ENCODE measurements at places on chromosomes 7 and 10.

GRCh38 chr7:151110941-151111645 is 24.8 kb downstream of the AGAP3 start:
- DNase-seq: peak; percentile 87

DNA sequence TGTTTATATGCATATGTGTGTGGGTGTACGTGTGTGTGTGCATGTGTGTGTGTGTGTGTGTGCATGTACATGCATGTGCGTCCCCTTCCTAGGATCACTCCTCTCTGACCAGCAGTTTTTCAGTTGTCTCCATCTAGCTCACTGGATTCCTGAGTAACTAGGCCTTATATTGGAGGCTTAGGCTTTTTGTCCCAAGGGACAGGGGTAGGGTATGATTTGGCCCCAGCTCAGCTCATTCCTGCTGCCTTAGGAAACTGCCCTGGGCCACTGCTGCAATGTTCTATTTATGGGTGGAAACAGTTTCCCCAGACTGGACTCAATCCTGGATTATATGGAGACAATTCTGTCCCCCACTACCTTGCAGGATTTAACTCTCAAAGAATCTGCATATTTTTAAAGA is 68.8 kb upstream of the SDK1 start:
- no peak for DNase-seq

DNA sequence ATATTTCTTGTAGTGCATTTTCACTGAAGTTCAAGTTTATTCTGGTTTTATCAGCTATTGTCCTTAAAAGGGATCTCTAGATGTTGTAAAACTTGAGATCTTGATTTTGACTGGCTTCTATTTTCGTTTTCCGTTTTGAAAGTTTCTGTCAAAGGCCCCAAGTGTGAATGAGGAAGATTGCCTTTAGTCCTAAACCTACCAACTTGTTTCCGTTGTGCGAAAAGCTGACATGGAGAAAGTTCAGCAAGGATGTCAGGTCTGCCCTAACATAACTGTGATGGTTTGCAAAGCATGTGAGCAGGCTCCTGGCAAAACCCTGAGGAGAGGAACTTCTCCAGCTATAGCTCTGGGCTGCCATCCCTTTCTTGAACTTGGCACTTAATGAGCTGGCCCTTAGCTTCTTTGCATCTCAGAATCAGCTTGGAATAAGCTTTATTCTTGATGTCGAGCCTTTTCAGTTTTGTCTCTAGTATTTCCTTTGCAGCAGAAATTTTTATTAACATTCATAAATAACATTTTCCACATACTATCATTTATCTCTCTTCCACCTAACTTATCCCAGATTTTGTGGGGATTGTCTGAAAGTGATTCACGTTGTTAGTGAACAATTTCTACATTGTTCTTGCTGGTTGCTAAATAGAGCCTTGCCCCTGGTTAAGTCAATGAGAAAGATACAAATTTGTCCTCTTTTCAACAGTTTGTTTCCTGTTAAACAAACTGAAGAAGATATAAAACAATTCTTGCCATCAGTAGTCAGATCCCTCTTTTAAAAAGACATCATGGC is 559.4 kb downstream of the SUGCT start:
- DNase-seq: no peak

DNA sequence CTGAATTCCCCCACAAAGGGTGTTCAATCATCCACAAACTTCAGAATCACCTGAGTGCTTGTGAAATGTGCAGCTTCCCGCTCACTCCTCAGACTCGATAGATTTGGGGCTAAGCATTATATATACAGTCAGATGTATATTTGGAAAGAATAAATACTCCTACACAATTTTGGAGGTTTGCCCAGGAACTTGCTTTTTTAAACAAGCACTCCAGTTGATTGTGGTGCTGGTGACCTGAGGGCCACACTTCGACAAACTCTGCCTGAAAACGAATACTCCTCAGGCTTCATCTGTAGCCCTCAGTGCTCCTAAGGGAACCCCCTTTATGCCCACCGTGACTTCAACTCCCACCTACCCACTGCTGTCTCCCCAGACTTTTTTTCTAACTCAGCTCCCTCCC is 211.6 kb downstream of the INHBA start:
- no peak for DNase-seq

DNA sequence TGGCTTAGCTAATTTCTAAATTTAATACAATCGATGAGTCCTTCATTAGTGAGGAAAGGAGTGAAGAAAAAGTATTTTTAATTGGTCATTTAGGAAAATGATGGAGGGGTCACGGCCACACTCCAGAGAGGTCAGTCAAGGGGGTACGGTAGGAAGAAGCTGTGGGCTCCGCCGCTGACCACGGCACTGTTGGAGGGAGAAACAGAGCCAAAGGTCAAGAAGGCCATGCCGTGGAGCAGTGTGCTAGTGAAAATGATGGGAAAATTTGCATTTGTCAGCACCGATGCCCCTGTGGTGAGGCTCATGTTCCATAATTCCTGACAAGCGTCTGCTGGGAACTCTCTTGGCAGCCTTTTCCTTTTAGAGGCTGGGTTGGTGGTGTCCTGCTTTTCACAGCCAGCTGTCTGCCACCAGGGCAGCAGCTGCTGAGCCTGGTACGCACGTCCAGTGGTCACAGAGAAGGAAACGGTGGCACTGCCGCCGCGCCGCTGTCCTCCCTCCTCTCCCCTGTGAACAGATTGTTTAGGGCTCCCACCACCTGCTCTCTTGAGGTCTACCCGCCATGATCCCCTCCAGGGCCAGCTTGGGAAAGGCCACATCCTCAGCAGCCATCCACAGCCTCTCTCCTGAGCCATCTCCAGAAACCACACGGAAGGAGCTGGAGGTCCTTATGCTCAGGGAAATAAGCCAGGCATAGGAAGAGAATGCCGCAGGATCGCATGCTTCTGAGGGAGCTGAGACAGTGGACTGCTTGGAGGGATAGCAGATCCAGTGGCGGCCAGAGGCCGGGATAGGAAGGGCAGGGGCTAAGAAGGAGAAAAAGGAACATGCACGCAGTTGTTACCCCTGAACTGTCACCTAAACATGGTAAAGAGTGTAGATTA is 263.7 kb upstream of the PPP2R2D start:
- DNase-seq: no peak

- DNase-seq: no peak
Measured at GRCh38 chr7:6186577-6186976, 85.8 kb downstream of the CYTH3 start.

GRCh38 chr7:2437537-2438148 is 34.2 kb downstream of the CHST12 start:
- DNase-seq: no peak

DNA sequence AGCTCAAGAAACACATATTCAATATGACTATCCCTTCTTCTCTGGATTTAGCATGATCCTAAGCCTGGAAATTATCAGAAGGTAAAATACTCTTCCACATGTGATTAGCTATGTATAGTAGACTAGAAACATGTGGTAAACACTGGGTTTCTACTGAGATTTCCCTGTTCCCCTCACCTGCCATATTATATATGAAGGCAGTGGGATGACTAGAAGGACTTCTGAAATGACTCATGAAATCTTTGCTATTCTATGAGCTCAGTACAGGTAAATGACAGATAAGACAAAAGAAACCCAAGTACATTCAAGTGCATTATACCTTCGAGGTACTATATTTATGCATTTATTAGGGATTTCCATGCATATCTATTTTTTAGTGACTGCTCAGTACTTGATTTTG is 152.9 kb downstream of the DNAJB9 start:
- no peak for DNase-seq

GRCh38 chr10:27242951-27243551 is 2.5 kb upstream of the ACBD5 start:
- DNase-seq: peak; percentile 65

Measured in ELF-1 (cell line).